ENCODE measurements at places on chromosomes 1 and 21. TPM values are rescaled to one million over a fixed set of nuclear protein-coding genes. Genes with fewer than 3 reads are reported as not detected.

GRCh38 chr1:216945538-216946080 is 222.4 kb upstream of the ESRRG start:
- H3K27me3 ChIP-seq, result no peaks in the 10 kb centered on the region
- no peak overlapping the region for H3K27ac ChIP-seq

Gene HTR1D
- not detected for total RNA-seq

DNA sequence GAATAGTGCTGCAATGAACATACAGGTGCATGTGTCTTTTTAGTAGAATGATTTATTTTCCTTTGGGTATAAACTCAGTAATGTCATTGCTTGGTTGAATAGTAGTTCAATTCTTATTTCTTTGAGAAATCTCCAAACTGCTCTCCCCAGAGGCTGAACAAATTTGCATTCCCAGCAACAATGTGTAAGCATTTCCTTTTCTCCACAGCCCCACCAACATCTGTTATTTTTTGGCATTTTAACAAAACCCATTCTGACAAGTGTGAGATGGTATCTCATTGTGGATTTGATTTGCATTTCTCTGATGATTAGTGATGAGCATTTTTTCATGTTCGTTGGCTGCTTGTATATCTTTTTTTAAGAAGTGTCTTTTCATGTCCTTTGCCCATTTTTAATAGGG is 21.9 kb upstream of the EEIG2 start:
- H3K27me3 ChIP-seq, result peaks cover 24% of the 10 kb centered on the region
- no peak overlapping the region for H3K4me3 ChIP-seq
- no peak overlapping the region for H3K27ac ChIP-seq
- H3K4me1 ChIP-seq, result peaks cover 37% of the 10 kb centered on the region
- DNase-seq, result no peak

DNA sequence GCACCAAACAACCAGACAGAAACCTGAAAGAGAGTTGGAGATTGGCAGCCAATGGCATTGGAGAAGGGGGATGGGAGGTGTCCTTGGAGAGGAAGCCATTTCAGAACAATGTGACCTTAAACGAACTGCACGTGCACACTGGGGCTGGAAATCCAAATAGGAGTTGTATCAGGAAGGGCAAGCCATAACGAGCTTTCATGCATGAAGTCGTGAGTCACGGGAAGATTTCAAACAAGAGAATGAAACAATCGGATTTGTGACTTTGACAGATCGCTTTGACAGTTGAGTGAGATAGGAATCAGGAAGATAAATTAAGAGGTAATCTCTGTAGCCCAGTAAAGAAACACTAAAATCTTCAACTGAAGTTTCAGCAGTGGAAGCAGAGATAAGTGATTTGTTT is 445.8 kb upstream of the ZP4 start:
- H3K36me3 ChIP-seq, result no peaks in the 10 kb centered on the region
- H3K4me1 ChIP-seq, result no peaks in the 10 kb centered on the region
- H3K27ac ChIP-seq, result no peak overlapping the region
- no peaks in the 10 kb centered on the region for H3K27me3 ChIP-seq
- no peak overlapping the region for H3K4me3 ChIP-seq

- H3K27me3 ChIP-seq, result peaks cover 25% of the 10 kb centered on the region
- peaks cover 8% of the 10 kb centered on the region for H3K36me3 ChIP-seq
- H3K27ac ChIP-seq, result no peak overlapping the region
- H3K4me3 ChIP-seq, result no peak overlapping the region
Observed at GRCh38 chr1:155131856-155132255, 3.8 kb upstream of the SLC50A1 start.

Gene TTC22
- total RNA-seq, result 0.76 TPM

DNA sequence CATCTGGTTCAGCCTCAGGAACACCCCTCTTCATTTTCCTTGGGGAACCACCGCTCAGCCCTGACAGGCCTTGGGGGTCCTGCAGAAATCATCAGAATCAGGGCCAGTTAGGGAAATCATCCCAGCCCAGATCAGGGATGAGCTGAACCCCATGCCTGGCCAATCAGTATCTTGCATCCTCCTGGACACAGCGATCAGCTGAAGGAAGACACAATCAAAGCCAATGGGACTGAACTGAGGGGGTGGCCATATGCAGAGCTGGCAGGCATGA is 395.4 kb downstream of the MATN1 start:
- H3K36me3 ChIP-seq, result no peaks in the 10 kb centered on the region
- no peak for DNase-seq
- H3K27ac ChIP-seq, result no peak overlapping the region
- no peak overlapping the region for H3K4me3 ChIP-seq
- H3K4me1 ChIP-seq, result no peaks in the 10 kb centered on the region
- H3K27me3 ChIP-seq, result no peaks in the 10 kb centered on the region

GRCh38 chr1:24161270-24161669 is 18.3 kb upstream of the IL22RA1 start:
- DNase-seq, result no peak
- H3K27me3 ChIP-seq, result peaks cover 1% of the 10 kb centered on the region
- no peak overlapping the region for H3K4me3 ChIP-seq

Gene OR2T6
- total RNA-seq, result not detected

- no peak overlapping the region for H3K27ac ChIP-seq
- H3K4me1 ChIP-seq, result no peaks in the 10 kb centered on the region
- DNase-seq, result no peak
- no peaks in the 10 kb centered on the region for H3K27me3 ChIP-seq
Observed at GRCh38 chr1:55544826-55545225, 329.7 kb upstream of the USP24 start.

- H3K27me3 ChIP-seq, result peaks cover 17% of the 10 kb centered on the region
- H3K27ac ChIP-seq, result peak overlapping the region; percentile 54
- peaks cover 24% of the 10 kb centered on the region for H3K4me1 ChIP-seq
- H3K36me3 ChIP-seq, result no peaks in the 10 kb centered on the region
- DNase-seq, result peak; percentile 49
Observed at GRCh38 chr1:150281221-150281757, 1.1 kb upstream of the CIART start.

- H3K4me1 ChIP-seq, result peaks cover 2% of the 10 kb centered on the region
- no peak overlapping the region for H3K27ac ChIP-seq
- no peaks in the 10 kb centered on the region for H3K36me3 ChIP-seq
- DNase-seq, result no peak
- peaks cover 60% of the 10 kb centered on the region for H3K27me3 ChIP-seq
Observed at GRCh38 chr1:112507921-112508277, 866 bp upstream of the WNT2B start.

Gene PGD
- 150 TPM for total RNA-seq

- H3K36me3 ChIP-seq, result no peaks in the 10 kb centered on the region
- no peak for DNase-seq
- H3K4me1 ChIP-seq, result no peaks in the 10 kb centered on the region
- H3K27me3 ChIP-seq, result peaks cover 2% of the 10 kb centered on the region
- H3K4me3 ChIP-seq, result no peak overlapping the region
Observed at GRCh38 chr1:74772945-74773344, 40.0 kb downstream of the TYW3 start.

- peaks cover 2% of the 10 kb centered on the region for H3K27me3 ChIP-seq
- no peak for DNase-seq
- H3K4me3 ChIP-seq, result no peak overlapping the region
- H3K36me3 ChIP-seq, result no peaks in the 10 kb centered on the region
Observed at GRCh38 chr1:233300326-233300725, 4.8 kb upstream of the PCNX2 start.

Gene AMY1A
- not detected for total RNA-seq

- H3K36me3 ChIP-seq, result peaks cover 15% of the 10 kb centered on the region
- DNase-seq, result no peak
- no peaks in the 10 kb centered on the region for H3K27me3 ChIP-seq
- no peak overlapping the region for H3K4me3 ChIP-seq
- H3K27ac ChIP-seq, result no peak overlapping the region
Observed at GRCh38 chr1:243508303-243508713, 252.5 kb downstream of the SDCCAG8 start.

- H3K36me3 ChIP-seq, result no peaks in the 10 kb centered on the region
- H3K4me1 ChIP-seq, result no peaks in the 10 kb centered on the region
- H3K4me3 ChIP-seq, result no peak overlapping the region
Observed at GRCh38 chr1:222844411-222844779, 29.6 kb downstream of the DISP1 start.

Gene GPR89A
- total RNA-seq, result 28.9 TPM

Gene RYR2
- total RNA-seq, result 8.8 TPM

- no peak overlapping the region for H3K4me3 ChIP-seq
- H3K36me3 ChIP-seq, result no peaks in the 10 kb centered on the region
Observed at GRCh38 chr1:161196521-161197451, 2.1 kb downstream of the ADAMTS4 start.

- no peaks in the 10 kb centered on the region for H3K36me3 ChIP-seq
- H3K4me3 ChIP-seq, result no peak overlapping the region
- H3K4me1 ChIP-seq, result no peaks in the 10 kb centered on the region
- H3K27ac ChIP-seq, result no peak overlapping the region
- no peak for DNase-seq
- no peaks in the 10 kb centered on the region for H3K27me3 ChIP-seq
Observed at GRCh38 chr1:29896791-29897714, 660.7 kb downstream of the PTPRU start.

GRCh38 chr1:39915499-39916129 is 13.9 kb upstream of the MYCL start:
- H3K27ac ChIP-seq, result no peak overlapping the region
- H3K27me3 ChIP-seq, result peaks cover 3% of the 10 kb centered on the region

Gene RGSL1
- not detected for total RNA-seq

DNA sequence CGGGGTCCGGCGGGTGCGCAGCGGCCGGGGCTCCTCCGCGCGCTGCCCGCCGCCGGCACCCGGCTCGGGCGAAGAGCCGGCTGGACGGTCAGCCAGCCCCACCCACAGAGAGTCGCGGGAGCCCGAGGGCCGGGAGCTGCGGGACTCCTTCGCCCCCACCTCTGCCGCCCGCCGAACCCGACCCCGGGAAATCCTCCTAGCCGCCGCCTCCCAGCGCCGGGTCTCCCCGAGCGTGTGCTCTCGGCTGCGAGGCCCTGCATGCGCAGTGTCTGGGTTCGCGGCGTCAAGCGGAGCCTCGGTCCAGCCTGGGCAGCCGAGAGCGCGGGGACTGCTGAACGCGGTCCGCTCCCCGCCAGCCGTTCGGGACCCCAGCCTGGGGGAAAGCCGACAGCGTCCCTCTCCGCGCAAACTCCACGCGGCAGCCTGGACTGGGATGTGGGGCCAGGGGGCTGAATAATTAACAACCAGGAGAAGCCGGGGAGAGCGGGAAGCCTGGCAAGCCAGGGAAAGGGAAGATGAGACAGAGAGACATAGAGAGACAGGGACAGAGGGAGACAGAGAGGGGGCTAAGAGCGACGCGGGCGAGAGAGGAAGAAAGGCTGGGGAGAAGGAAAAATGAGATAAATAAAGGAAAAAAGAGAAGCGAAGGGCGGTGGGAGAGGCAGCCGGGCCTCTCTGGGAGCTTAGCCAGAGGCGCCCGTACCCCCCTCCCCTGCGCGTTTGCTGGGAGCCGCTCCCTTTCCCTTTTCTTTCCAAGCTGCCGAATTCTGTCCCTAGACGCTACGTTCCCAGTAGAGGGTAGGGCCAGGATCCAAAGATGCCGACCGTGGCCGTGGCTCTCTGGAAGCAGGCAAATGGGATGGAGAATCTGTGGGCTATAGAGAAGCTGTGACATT is 64.2 kb downstream of the MEF2D start:
- H3K36me3 ChIP-seq, result no peaks in the 10 kb centered on the region
- no peak for DNase-seq
- no peak overlapping the region for H3K4me3 ChIP-seq
- peaks cover 84% of the 10 kb centered on the region for H3K27me3 ChIP-seq
- H3K4me1 ChIP-seq, result peaks cover 40% of the 10 kb centered on the region
- no peak overlapping the region for H3K27ac ChIP-seq

Gene MROH7
- 0.16 TPM for total RNA-seq

DNA sequence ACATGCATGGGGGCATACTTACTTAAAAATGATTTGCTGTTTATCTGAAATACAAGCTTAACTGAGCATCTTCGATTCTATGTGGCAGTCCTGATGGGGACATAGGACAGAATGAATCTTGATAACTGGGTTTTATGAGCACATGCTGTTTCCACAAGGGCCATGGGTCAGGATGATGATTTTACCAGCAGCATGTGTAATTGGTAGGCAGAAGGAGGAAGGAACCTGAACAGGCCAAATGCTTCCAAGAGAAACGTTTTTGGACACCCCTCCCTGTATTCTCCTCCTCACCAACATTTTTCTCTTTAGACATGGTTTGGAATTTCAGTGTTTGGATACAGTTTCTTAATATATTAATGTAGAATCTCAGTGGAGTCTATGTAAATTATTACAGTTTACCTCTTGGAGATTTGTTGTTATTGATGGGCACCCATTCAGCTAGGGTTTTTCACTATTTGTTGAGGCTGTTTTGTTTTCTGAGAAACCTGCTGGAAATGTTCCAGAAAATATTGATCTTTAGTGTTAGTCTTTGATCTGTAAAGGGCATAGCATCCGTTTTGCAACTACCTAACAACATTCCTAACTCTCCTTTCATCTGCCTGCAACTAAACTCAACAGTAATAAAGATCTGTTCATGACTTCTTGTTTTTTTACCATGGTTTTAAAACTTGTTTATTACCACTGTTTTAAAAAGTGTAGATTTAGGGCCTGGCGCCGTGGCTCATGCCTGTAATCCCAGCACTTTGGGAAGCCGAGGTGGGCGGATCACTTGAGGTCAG is 42.0 kb downstream of the TBCE start:
- no peaks in the 10 kb centered on the region for H3K36me3 ChIP-seq
- H3K27me3 ChIP-seq, result no peaks in the 10 kb centered on the region
- H3K4me1 ChIP-seq, result peaks cover 4% of the 10 kb centered on the region
- no peak overlapping the region for H3K4me3 ChIP-seq
- no peak for DNase-seq

GRCh38 chr1:10755970-10756521 is 40.4 kb downstream of the CASZ1 start:
- H3K36me3 ChIP-seq, result no peaks in the 10 kb centered on the region
- H3K27me3 ChIP-seq, result peaks cover 2% of the 10 kb centered on the region
- H3K27ac ChIP-seq, result no peak overlapping the region

- H3K27me3 ChIP-seq, result peaks cover 5% of the 10 kb centered on the region
- DNase-seq, result no peak
- no peak overlapping the region for H3K27ac ChIP-seq
- no peak overlapping the region for H3K4me3 ChIP-seq
- H3K4me1 ChIP-seq, result no peaks in the 10 kb centered on the region
Observed at GRCh38 chr1:210830034-210831028, 303.6 kb downstream of the KCNH1 start.

DNA sequence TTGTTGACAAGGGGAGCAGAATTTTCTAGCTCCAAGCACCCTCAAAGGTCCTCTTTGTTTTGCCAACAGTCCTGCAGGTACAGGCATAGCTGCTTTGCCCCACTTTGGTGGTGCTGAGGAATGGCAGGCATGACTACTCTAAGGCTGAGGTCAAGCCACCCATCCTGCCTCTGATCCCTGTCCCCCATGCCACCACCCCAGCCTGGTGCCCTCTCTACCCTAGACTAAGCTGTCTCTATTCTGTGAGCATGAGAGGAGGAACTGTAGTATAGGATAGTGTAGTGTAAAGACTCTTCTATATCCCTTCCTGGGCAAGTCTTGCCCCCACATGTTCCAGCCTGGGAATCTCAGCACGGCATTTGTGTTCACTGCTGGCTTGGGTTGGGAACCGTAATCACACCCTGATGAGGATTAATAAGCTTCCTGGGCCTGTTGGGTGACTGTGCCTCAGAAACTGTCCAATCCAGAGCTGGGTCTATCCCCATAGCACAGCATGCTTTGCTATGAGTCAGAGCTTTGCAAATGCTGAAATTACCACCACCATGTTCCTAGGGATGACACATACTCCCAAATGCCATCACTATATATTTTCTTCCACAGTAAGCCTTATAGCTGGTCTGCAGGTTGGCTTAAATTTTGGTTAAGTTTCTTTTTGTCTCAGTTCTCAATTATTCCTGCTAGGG is 105.7 kb upstream of the PPP2R5A start:
- DNase-seq, result no peak
- peaks cover 14% of the 10 kb centered on the region for H3K4me1 ChIP-seq
- no peaks in the 10 kb centered on the region for H3K27me3 ChIP-seq
- no peak overlapping the region for H3K4me3 ChIP-seq
- H3K27ac ChIP-seq, result no peak overlapping the region
- H3K36me3 ChIP-seq, result no peaks in the 10 kb centered on the region
